RPMI8226 (cell line): ENCODE measurements at places on chromosomes 2 and 18.

GRCh38 chr2:85733121-85733960, 20.4 kb upstream of the ATOH8 start:
- DNase-seq, result no peak

DNA sequence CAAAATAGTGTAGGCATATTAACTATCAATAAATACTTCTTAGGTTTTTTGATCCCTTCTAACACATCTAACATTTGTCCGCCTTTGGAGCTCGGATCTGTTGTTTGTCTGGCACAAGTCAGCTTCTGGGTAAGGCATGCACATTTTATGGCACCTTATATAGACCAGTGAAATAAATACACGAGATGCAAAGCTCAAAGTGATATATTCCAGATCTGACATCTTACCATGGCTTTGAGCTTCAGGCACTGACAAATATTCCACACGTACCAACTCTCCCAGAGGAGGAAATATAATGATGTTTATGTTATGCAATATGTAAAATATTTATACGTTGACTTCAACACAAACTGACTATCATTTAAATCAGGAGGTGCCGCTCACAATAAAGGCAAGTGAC, 430.1 kb upstream of the SMIM21 start:
- DNase-seq, result no peak

DNA sequence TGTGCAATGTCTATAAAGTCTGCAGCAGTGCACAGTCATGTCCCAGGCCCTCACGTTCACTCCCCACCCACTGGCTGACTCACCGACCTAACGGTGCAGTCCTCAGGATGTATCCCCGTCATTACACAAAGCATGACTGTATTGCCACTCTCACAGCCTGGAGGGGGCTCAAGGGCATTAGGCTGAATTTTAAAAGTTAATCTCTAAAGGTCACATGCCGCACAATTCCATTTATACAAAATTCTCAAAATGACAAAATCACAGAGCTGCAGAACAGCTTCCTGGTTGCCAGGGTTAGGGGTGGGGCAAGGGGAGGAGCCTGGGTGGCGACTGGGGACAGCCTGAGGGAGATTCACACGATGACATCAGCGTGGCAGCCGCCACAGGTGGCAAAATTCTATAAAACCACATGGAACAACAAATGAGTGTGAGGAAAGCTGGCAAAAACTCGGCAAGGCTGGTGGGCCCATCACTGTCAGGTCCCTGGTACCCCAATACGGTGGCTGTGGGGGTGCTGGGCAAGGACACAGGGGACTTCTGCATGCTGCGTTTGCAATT, 97.6 kb downstream of the NDUFA10 start:
- no peak for DNase-seq

GRCh38 chr18:40006634-40007033, 1948.4 kb upstream of the PIK3C3 start:
- DNase-seq, result peak; percentile 9

DNA sequence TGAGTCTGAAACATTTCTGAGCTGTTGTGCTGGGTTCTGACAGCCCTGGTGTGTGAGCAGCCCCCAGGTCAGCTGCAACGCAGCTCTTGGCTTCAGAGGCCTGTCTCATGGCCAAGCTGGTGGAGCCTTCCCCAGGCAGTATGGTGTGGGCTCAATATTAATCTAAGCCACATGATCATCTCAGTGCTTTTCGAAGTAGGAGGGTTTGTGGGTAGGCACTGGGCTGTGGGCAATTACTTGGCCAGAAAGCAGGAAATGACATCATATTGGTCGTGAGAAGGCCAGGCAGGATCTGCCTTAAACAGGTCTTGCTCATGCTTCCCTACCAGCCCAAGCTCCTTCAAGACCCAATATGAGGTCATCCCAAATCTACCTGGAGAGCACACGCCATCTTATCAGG, 26.9 kb downstream of the LOXHD1 start:
- DNase-seq, result peak; percentile 7

GRCh38 chr2:61493523-61493942, 22.6 kb upstream of the USP34 start:
- no peak for DNase-seq

GRCh38 chr2:37585295-37585908, 86.0 kb downstream of the CDC42EP3 start:
- peak; percentile 72 for DNase-seq

GRCh38 chr2:127187831-127188230, 32.3 kb downstream of the CYP27C1 start:
- DNase-seq, result no peak

DNA sequence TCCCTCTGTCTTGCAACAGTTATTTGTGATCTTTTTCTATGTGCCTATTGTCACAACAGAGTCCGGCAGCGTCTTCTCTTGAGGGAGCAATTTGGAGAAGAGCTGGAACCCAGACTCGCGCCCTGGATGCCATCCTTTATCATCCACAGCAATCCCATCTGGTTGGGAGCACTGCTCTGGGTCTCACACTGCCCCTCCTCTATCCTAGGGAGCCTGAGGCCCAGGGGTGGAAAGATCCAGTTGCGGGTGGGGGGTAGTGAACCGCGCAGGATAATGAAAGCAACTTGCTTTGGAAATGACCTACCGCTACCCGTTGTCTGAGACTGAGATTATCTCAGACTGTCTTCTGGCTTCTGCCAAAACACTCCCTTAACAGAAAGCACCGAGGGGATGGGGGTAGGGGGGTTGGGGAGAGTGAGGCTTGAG, 713 bp downstream of the WBP1 start:
- DNase-seq, result no peak

GRCh38 chr18:36405611-36406010, 108.1 kb downstream of the FHOD3 start:
- DNase-seq, result no peak
